ENCODE measurements at places on chromosomes 16 and 17.

- DNase-seq: no peak
Measured at GRCh38 chr17:21298983-21299519, 14.5 kb downstream of the MAP2K3 start.

DNA sequence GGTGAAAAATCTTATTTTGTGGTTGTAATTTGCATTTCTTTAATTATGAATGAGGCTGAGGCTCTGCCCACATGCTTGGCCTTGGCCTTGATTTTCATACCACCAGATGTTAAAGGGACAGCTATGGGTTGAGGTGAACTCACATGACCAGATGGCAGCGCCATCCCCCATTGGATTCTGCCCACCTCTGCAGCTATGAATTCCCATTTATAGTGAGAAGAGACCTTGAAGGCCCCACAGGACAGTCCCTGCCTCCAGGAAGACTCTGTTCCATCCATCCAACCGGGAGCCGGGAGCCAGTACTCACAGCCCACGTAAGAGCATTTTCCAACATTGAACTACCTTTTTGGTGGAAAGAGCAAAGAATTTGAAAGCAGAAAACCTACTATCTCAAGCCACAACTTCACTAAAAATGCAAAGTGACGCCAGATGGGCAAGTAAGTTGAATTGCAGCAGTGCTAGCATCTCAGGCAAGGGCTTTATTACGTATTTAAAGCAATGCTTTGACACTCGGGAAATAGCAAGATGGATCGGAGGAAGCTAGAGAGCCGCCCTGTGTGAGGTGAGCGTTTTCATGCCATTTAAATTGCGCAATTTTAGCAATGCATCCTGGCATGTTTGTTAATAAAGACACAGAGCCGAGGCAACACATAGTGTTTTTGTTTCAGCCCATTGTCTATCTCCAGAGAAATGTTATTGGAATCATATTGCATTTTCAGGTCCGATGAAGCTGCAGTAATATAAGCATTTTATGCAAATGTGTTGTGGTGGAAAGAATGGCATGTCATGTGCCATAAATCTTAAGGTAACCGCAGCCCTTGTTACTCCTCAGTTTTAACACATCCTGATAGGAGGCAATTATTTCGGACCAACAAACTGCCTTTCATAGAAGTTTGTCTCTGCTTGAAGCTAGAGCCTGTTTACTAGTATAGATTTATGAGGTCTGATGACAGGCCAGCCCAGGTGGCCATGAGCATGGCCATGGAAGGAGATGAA lies 273.4 kb upstream of the TNRC6C start:
- no peak for DNase-seq

DNA sequence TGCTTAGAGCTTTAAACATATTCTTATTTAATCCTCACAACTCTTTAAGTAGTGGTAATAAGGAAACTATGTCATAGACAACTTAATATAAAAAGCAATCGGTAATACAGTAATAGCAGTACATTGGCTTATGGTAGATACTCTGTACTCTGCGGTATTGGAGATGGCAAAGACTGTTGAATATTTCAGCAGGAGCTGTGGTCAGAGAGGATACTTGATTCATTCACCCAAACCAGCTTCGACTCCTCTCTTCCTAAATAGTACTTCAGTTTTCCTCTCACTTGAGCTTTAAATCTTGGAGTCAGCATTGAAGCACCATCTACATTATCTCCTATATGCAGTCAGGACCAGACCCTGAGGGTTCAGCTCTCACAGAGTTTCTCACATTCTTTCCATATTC lies 169.3 kb downstream of the CYB561 start:
- no peak for DNase-seq

GRCh38 chr17:3528880-3529511 lies 28.6 kb downstream of the TRPV3 start:
- DNase-seq: no peak

DNA sequence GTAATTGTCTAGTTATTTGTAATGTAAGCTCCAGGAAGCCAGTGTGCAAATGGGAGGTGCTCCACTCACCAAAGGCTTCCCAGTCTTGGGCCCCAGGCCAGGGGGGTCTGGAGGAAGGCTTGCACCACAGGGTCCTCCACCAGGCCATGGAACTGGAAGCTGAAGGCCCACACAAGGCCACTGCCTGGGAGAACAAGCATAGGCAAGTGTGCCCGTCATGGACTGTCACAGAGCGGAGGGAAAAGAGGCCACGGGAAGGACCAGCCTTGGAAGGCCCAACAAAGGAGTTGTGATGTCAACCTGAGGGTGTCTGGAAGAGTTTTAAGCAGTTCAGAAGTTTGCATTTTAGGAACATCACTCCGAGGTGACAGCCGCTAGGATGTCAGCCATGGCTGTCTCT lies 3.0 kb upstream of the SRRM2 start:
- DNase-seq: no peak

DNA sequence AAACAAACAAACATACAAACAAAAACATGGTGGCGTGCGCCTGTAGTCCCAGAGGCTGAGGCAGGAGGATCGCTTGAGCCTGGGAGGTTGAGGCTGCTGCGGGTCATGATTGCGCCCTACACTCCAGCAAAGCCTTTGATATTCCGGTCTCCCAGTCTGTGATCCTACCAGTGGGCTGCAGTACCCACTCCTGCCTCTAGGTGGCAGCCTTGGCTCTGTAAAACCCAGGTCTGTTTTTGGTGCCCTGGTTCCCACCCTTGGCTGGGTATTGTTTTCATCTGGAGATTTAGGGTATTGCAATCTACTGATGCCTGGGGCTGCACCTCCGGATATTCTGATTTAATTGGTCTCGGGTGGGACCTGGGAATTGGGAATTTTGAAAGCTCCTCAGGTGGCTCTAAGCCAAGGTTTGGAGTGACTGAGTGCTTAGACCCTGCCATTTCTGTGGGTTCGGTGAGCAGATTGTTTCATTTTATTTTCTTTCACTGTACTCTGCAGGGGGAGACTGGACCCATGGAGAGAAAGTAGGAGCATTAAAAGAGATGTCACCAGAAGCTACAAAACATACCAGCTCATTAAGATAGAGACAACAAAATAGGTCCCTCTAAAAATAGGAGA lies 40.5 kb downstream of the MYH3 start:
- DNase-seq: peak; percentile 29

GRCh38 chr16:65815707-65816106 lies 550.8 kb upstream of the CDH5 start:
- no peak for DNase-seq

GRCh38 chr16:89392881-89393737 lies 97.3 kb downstream of the ANKRD11 start:
- DNase-seq: peak; percentile 45

GRCh38 chr17:3558603-3559269 lies 1.1 kb upstream of the TRPV3 start:
- peak; percentile 43 for DNase-seq

GRCh38 chr17:71011391-71011790 lies 842.1 kb downstream of the KCNJ2 start:
- DNase-seq: no peak

GRCh38 chr17:38325221-38325851 lies 18.4 kb downstream of the GPR179 start:
- DNase-seq: no peak

DNA sequence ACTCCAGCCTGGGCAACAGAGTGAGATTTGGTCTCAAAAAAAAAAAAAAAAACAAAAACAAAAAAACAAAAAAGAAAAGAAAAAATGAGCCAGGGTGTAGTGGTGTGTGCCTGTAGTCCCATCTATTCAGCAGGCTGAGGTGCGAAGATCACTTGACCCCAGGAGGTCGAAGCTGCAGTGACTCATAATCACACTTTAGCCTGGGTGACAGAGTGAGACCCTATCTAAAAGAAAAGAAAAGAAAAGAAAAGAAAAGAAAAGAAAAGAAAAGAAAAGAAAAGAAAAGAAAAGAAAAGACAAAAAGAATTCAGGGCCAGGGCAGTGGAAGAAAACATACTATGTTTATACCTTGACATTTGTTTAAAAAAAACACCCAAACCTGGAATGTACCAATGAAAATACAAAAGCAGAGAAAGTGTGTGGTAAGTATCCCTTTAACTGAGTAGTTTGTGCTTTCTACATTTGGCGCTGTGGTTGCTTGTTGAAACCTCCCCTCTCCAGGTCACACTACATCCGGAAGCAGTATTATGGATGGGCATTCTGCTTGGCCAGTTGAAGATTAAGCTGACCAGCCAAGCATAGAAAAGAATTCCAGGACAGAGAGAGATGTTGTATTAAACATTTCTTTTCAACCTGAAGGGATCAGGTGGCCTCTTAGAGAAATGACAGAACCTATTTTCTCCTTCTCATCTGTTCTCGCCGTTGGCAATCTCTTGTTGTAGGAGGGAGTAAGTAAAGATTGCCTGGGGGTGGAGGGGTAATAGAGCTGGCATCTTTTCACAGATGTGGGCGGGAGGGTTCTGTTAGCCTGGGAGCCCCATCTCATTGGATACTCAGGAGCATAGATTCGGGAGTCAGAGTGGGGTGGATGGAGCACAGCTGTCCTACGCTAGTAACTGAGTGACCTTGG lies 12.1 kb upstream of the PRKCB start:
- DNase-seq: no peak

DNA sequence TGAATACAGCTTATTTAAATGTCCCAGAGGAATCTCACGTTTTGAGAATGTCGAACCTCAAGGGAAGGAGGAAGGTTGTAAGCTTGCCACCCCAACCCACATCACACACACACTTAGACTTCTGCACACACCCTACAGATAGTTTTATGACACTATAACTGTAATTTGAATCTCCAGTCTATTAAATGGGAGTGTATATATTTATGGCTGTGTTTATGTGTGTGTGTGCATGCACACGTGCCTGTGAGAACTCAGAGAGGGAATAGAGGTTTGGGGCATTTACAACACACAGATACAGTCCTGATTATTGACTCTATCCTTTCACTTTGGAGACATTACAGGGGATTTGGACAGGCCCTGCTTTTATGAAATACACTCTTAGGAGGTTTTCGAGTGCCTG lies 171.5 kb upstream of the MAF start:
- no peak for DNase-seq

- no peak for DNase-seq
Measured at GRCh38 chr17:9825641-9826150, at the start of gene GLP2R. TSS of gene GLP2R (plus strand) at chr17:9825924. CDS start at chr17:9826064, 140 bp downstream.

- DNase-seq: no peak
Measured at GRCh38 chr17:40309031-40309948, at the start of gene RARA. TSS of gene RARA (plus strand) at chr17:40309180. CDS start at chr17:40331219, 22,039 bp downstream.

DNA sequence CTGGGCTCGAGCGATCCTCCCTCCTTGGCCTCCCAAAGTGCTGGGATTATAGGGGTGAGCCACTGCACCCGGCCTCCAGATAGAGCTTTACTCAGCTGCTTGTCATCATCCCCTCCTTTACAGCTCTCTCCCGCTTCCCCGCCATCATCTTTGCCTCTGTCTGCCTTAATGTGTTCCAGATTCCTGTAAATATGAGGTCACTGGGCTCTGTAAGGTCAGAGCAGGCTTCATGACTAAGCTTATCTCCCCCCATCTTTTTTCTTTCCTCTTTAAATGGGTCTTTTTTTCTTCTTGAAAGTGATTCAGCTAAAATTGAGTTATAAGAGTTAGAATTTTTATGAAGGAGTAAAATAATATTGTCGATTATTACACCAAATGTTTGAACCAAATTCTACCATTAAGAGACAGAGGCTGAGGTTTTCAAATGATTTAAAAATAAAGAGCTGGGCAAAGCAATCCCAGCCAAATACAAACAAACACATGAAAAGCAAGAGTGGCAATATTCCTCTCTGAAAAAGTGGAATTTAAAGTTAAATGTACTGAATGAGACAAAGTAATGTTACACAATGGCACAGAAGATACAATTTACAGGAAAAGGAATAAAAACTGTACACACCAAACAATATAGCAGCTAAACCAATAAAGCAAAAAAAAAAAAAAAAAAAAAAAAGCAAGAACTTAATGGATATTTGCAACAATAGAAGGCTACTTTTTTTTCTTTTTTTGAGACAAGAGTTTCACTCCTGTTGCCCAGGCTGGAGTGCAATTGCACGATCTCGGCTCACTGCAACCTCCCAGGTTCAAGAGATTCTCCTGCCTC lies 62.1 kb downstream of the CRISPLD2 start:
- no peak for DNase-seq

GRCh38 chr16:83964684-83965443 lies 3.2 kb upstream of the NECAB2 start:
- DNase-seq: no peak

GRCh38 chr17:29179232-29180033 lies 765 bp downstream of the MYO18A start:
- no peak for DNase-seq

GRCh38 chr16:68519225-68519745 lies 19.8 kb upstream of the ZFP90 start:
- DNase-seq: no peak

- peak; percentile 58 for DNase-seq
Measured at GRCh38 chr16:14462811-14463210, 167.2 kb downstream of the PARN start.

GRCh38 chr16:89687092-89687940 lies 827 bp downstream of the CDK10 start:
- peak; percentile 43 for DNase-seq

- DNase-seq: no peak
Measured at GRCh38 chr16:49019081-49019633, 262.5 kb downstream of the CBLN1 start.

DNA sequence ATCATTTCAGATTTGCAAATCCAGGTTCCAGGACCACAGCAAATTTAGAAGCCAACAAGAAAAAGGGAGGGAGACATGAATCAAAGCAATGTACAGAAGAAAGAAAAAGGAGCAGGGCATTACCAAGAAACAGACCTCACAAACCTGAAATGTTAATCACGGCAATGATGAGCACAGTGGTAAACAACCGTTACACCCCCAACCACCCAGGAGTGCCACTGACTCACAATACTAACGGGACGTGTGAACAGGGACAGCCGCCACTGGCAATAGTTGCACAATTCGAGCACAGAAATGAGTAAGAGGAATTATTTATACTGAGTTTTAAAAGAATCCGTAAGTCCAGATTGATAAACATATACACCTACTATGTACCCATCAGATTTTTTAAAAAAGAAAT lies 13.8 kb downstream of the USP22 start:
- DNase-seq: peak; percentile 54

GRCh38 chr17:6352801-6353560 lies 81.9 kb downstream of the AIPL1 start:
- DNase-seq: no peak

DNA sequence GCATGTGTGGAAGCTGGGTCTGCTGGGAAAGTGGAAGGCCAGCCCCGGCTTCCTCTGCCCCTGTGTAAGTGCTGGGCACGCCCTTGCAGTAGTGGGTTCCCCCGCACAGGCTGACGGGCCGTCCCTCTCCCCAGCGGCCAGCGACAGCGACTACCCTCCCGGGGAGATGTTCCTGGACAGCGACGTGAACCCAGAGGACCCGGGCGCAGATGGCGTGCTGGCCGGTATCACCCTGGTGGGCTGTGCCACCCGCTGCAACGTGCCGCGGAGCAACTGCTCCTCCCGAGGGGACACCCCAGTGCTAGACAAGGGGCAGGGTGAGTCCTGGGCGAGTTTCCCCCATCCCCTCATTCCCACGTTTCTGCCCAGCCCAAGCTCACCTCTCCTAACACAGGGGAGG lies 5.5 kb downstream of the NME3 start:
- DNase-seq: no peak
